ENCODE measurements at places on chromosomes 7 and 10.

- no peak for DNase-seq
These were observed 20.6 kb downstream of the TMEM178B start for GRCh38 chr7:141094336-141095070.

GRCh38 chr7:80708123-80708522, 69.7 kb downstream of the CD36 start:
- no peak for DNase-seq

- peak; percentile 95 for DNase-seq
These were observed at the start of gene TCF7L2 for GRCh38 chr10:112949875-112950507. TSS of gene TCF7L2 (plus strand) at chr10:112950247. CDS start at chr10:112950757, 510 bp downstream.

- DNase-seq = no peak
These were observed 92.5 kb downstream of the MTPN start for GRCh38 chr7:135884495-135885232.

DNA sequence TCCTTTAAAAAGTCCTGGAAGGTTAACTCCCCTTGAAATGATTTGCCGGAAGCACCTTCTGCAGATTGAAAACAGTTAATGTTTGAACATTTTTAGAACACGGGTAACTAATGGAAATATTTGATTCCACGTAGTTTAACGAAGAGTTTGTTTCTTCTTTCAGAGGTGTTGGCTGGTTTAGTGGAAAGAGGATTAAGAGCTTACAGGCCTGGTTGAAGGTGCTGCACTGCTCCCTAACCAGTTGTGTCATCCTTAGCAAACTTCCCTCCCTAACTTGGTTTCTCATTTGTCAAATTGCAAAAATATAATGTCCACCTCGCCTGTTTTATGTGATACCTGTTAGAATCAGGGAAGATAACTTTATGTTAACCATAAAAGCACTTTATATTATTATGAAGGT, 243.0 kb upstream of the FZD8 start:
- no peak for DNase-seq

DNA sequence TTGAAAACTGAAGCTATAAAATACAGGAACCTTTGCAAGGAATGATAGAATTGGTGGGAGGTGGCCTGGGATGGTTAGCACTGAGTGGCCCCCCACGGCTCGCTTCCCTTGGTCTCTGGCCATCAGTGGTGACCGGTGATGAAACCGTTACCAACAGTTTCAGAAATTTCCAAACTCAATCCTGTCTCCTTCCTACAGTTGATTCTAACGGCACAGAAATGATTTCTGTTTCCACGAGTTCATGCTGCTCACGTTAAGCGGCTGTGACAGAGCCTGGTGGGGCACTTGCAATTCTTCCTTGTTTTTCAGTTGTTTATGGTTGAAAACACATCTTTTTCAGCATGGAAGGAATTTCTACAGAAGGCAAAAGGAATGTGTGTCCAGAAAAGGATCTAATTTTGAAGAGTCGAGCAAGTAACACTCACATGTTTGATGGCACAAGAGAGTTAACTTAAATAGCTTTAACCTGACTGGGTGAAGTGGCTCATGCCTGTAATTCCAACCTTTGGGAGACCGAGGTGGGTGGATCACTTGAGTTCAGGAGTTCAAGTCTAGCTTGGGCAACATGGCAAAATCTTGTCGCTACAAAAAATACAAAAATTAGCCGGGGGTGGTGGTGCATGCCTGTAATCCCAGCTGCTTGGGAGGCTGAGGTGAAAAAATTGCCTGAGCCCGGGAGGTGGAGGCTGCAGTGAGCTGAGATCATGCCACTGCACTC, 100.1 kb downstream of the DNAJB6 start:
- DNase-seq = no peak

DNA sequence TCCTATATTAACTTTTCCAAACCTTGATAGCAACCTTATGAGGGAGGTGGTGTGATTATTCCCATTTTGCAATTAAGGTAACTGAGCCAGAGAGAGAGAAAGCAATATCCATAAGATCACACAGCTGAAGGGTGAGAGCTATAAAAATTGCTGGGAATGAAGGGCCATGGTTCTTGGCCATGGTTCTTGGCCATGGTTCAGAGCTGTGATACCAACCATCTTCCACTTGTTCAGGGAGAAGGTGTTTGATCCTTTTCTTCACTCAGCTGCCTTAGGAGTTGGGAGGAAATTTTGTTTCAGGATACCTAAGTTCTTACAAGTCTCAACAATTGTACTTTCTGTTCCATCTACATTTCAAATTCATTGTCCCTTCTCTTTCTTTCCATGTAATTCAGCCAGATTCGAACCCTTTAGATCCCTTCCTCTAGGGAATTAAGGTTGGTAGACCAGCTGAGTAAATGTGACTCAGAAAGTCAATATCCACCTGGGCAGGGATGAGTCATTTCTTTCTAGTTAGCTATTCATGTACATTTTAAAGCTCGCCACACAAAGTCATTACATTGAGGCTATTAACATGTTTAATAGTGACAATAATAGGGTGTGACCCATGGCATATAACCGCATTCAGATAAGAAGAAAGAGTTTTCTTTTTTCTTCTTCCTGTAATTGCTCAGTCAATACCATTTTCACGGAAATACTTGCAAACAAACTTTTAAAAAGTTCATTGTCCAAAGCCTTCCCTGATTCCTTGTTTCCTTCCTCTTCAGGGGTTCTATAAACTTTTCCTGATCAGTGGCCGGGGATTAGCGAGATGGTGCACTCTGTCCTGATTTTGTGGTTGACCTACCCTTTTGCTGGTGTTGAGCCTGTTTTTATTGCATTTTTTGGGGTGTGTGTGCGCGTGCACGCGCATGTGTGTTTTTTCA, 143.4 kb downstream of the TCF7L2 start:
- no peak for DNase-seq

DNA sequence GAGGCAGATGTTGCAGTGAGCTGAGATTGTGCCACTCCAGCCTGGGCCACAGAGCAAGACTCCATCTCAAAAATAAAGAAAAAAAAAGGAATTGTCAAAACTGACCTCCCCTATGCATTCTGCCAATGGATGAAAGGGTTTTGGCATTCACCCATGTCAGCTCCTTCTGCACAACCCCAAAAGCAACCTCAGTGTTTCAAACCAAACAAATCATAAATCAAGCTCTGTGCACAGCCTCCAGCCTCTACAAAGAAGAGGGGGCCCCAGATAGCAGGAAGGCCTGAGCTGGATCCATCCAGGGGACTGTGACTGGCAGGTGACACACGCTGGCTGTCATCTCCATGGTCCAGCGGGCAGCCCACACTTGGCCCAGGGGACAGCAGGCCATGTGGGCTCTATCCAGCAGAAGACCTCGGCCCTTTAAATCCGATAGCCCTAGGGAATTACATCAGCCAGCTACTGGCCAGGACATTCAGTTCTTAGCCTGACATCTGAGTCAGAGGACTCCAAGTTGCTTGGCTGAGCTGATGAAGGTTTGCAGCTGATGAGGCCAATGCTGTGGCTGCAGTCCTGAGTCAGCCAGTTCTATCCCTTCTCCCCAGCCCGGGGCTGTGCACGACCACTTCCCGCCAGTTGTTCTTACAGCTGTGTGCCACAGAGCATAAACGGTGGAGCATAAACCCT, 52.0 kb upstream of the FIGNL1 start:
- peak; percentile 4 for DNase-seq

DNA sequence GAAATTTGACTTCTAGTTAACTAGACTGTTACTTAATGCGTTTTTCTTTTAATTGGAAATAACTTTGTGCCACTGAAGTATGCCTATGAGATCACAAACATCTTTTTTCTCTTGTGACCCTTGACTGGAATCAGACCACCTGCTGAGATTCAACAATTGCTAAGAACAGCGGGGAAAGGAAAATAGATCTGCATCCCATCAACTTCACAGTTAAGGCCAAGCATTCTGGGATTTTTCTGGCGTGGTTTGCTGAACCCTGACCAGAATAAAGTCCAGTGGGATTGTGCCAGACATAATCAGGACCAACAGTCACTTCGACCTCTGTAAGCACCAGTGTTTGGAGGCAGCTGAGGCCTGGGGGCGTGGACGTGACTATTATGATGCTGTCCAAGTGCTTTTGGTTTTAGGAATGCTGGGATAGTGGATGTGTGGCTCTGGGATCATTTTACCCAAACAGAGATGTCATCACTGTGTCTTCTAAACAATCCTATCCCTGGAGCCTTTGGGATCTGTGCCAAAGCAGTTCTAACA, 373.3 kb upstream of the PRKCQ start:
- DNase-seq = no peak

DNA sequence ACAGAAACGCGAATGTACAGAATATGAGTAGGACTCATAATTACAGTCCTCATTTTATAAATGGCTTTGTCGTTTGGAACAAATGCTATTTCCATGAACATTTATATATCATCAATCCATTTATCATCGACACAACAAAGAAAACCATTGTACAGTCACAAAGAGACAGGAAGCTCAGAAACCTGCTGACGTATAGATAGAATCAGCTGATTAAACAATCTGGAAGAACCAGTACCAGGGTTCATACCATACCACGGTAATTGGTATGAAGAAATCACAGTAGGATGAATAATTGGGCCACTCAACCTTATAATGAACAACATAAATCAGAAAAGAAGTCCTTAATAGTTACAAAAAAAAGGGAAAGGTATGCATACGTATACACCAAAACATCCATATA, 295.0 kb downstream of the PARD3 start:
- DNase-seq = peak; percentile 91

GRCh38 chr7:47345857-47346298, 236.0 kb downstream of the TNS3 start:
- DNase-seq = no peak

- DNase-seq = no peak
These were observed 2.2 kb downstream of the STRA8 start for GRCh38 chr7:135235841-135236240.

DNA sequence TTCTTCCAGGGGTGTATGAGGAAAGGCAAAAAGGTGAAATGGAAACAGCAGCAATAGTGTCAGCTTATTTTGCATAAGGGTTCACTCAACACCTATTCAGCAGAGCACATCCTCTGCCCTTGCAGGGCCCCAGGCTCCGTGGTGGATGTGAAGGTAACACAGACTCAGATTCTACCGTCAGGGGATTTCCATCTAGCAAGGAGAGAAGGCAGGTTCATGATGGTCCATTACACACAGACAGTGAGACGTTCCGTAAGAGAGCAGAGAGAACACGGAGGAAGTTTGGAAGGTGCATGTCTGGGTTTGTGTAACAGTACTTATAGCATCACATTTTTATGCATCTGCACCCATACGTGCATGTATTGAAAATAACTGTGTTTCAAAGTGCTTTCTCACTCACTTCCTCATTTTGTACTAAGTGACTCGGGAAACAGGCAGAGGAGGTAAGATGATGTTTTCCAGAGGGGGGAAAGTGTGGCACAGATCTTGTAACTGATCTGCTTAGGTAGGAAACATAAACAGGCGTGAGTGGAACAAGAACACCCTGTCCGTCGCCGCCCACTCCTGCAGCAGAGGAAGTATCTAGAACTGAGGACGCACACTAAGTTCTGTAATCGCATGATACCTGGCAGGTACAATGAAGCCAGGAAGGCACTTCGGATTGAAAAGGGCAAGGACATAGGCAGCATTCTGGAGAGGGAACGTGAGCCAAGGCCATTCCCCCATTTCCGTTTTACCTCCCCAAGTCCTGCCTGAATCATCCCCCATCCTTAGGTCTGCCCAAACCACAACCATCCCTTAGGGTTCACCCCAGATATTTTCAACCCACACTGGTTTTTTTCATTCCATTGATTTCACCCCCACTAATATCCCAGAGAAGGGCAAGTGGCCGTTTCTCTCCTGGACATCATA, 1.0 kb upstream of the ENO4 start:
- no peak for DNase-seq

DNA sequence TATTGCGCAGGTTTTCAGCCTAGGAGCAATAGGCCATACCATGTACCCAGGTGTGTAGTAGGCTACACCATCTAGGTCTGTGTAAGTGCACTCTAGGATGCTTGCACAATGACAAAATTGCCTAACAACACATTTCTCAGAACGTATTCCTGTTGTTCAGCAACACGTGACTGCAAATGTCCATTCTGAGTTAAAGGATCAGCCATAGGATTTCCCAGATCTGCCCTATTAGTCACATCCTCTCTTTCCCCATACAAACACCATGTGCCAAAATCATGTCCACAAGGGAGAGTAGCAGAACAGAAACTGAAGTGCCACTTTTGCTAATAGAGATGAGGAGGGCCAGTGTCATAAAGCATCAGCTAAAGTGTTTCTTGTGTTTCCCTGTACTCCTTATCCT, 42.6 kb upstream of the AMPH start:
- peak; percentile 63 for DNase-seq

DNA sequence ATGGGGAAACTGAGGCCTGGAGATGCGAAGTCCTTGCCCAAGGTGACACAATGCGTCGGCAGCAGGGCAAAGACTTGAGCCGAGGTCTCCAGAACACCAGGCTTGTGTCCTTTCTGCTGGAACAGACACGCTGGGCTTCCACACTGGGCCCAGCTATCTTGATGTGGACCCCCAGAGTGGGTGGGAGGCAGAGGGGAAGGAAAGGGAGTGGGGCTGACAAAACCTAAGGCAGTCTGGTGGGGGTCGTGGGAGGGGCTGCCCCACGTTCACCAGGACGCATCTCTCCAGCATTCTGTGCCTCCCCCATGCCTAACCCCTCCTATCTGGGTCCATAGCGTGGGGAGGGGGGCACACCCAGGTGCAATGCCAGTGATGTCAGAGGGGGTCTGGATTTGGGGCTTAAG, 38.1 kb downstream of the PPIF start:
- no peak for DNase-seq

DNA sequence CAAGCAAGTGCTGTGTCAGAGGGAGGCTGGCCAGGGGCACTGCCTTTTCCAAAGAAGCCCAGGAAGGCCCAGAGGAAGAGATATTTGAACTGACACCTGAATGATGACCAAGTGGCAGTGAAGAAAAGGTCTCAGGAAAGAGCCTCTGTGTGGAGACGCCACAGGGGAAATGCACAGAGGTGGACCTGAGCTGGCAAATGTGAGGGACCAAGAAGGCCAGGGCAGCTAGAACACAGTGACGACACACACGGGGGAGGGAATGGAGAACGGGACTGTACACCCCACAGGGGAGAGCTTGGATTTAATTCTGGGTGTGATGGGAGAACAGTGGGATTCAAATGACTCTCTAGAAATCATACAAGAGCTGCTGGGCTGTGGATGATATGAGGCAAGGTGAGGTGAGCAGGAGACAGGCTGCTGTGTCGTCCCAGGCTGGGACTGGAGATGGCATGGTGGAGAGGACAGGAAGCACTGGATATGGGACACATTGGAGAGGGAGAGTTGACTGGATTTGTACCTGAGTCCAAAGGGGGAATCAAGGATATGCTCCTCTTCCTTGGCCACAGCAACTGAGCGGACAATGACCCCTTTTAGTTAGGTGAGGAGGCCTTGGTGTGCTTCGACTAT, 84.2 kb upstream of the DDC start:
- no peak for DNase-seq

DNA sequence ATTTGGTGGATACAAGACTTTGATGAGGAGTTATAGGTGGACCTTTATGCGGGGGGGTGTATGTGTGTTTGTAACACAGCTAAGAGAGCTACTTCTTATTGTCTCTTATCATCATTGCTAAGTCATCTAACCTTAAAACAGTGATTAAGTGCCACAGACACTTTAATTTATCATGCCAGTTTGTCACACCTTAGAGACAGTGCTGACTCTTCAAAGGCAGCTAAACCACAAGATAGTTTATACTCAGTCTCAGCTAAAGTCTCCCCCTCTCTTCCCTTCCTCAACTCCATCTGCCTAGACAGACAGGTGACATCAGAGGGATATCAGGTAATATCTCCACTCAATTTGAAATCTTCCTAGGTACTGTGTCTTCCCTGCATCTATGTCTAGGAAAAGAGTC, 42.2 kb downstream of the MYPN start:
- DNase-seq = no peak

- no peak for DNase-seq
These were observed 414.8 kb downstream of the RPS24 start for GRCh38 chr10:78448470-78448869.

- no peak for DNase-seq
These were observed 201.6 kb downstream of the MBL2 start for GRCh38 chr10:52571018-52571417.

Measured in foreskin melanocyte (primary cell).